ENCODE measurements at places on chromosomes 7 and 10.

DNA sequence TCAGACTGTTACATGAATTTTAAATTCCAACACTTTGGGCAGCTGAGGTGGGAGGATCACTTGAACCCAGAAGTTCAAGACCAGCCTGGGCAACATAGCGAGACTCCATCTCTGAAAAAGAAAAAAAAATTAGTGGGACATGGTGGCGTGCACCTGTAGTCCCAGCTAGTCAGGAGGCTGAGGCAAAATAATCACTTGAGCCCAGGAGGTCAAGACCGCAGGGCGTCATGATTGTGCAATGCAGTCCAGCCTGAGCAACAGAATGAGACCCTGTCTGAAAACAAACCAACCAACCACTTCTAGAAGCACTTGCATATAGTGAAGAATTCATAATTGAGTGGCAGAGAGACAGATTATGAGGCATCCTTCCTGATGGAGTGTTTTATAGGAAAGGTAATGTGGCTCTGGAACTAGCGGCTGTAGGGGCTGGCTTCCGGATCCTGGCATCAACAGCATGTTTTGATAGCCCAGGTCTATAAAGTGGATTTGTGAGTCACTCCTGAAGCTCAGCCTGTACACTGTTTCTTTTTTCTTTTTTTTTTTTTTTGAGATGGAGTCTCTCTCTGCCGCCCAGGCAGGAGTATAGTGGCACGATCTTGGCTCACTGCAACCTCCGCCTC is 40.3 kb upstream of the RSBN1L start:
- DNase-seq, result no peak

GRCh38 chr7:80057488-80057887 is 77.1 kb upstream of the GNAI1 start:
- no peak for DNase-seq

GRCh38 chr7:101156866-101157589 is 2.8 kb downstream of the AP1S1 start:
- no peak for DNase-seq

DNA sequence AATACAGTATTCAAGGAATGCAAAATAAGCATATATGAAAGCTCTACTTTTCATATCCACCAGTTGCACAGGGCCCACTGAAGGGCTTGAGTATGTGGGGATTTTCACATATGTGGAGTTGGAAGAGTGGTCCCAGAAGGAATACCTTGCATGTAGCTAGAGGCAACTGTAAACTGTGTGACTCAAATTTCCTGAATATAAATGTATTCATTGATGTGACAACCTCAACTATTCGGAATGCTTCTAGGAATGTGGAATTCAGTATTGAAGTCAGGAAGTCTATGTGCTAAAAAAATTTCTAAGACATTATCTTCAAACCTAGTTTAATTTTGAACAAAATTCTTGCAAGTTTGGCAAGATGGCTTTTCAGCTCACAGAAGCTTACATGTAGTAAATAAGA is 695.5 kb upstream of the SEMA3D start:
- DNase-seq, result no peak

DNA sequence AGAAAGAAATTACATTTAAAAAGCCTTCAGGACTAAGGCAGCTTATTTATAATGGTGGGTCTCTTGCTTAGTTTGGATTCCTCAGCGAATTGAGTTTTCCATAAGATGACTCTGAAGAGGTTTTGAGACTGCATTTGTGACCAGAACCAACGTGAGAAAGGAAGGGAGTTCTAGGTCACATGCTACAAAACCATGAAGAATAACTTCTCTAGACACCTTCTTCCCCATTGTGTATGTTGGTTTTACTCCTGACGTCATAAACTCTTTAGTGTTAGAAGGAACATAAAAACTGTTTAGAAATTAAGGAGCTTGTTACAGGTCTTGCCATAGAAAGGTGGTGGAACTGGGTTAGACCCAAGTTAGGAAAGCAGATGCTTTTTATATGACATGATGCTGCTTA is 11.1 kb downstream of the PTPN12 start:
- no peak for DNase-seq

DNA sequence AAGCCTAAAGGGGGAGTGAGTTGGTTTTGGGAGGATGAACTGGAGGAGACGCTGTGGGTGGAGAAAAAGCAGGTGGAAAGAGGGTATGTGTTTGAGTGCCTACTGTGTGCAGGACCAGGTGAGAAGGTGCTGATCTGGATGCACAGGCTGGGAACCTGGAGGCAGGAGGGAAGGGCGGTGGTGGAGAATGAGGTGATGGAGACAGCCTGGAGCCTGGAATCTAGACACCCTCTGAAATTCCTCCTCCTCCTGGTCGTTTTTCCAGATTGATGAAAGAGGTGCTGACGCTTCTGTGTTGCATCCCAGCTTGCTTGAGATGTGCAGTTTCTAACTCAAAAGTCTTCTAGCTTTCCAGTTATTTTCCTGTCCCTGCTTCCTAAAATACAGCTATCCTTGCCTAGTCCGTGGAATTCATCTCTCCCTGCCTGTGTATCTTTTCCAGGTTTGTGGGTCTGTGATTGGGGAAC is 67.5 kb downstream of the LRMDA start:
- DNase-seq, result no peak

DNA sequence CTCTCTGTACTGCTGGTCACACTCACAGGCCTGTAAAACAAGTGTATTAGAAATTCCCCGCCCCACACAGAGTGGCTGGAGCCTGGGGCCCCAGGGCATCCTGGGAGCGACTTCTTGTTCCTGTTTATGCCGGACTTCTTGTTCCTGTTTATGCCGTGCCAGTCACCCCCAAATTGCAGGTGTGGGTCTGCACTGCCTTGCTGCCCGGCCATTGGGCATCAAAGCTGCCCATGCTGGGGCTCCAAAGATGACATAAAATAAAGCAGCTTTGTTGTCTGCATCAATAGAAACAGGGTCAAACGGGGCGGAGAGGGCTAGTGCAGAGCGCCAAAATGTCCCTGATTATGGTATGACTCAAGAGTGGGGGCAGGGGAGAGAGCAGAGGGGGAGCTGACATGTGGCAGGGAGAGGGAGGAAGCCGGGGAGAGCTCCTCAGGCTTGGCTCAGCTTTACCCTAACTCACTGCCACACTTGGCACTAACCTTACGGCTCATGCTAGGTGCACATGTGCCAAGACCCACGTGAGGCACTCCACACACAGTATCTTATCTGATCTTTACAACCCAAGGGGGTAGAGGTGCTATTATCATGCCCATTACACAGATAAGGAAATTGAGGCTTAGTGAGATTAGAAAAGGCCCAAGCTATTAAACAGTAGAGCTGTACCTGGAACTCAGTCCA is 98.4 kb downstream of the PIP4K2A start:
- no peak for DNase-seq

DNA sequence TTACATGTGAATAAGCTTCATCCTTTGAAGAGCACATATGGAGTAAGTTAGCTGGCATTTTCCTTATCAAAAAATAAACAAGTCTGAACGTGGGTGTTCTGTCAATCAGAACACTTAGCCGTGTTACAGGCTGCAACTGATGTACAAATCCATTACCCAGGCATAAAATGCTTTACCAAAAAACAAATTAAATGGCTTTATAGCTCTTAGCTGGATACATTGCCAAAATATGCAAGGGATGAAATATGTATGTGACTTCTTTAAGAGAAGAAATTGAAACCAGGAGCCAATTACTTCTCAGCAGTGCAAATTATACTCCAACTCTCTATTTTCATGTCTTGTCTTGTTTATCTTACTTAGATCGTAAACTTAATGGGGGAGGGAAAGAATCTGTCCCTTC is 214.8 kb downstream of the DGKB start:
- DNase-seq, result no peak

GRCh38 chr7:70214071-70214470 is 615.8 kb downstream of the AUTS2 start:
- DNase-seq, result no peak

GRCh38 chr10:28681291-28681763 is 4.0 kb downstream of the BAMBI start:
- DNase-seq, result no peak

Measured in keratinocyte (primary cell).